ENCODE measurements at places on chromosomes 2 and 18.

DNA sequence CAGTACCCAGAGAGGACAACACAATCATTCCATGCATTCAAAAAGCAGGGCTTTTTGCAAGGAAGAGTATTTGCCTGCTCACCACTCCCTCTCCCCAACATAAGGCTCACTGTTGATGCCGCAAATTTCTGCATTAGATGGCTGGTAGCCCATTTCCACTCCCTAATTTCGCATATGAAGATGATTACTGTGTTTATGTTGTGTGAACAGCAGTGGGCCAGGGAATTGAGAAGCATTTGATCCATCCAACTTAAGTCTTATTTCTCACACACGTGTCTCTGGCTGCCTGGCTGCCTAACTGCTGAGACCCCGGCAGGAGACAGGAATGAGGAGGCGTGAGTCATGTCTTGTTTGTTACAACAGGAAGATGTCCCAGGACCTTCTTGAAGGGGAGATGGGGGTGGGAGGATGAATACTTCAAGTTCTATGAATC, 294.1 kb downstream of the ALK start:
- no peak for DNase-seq

DNA sequence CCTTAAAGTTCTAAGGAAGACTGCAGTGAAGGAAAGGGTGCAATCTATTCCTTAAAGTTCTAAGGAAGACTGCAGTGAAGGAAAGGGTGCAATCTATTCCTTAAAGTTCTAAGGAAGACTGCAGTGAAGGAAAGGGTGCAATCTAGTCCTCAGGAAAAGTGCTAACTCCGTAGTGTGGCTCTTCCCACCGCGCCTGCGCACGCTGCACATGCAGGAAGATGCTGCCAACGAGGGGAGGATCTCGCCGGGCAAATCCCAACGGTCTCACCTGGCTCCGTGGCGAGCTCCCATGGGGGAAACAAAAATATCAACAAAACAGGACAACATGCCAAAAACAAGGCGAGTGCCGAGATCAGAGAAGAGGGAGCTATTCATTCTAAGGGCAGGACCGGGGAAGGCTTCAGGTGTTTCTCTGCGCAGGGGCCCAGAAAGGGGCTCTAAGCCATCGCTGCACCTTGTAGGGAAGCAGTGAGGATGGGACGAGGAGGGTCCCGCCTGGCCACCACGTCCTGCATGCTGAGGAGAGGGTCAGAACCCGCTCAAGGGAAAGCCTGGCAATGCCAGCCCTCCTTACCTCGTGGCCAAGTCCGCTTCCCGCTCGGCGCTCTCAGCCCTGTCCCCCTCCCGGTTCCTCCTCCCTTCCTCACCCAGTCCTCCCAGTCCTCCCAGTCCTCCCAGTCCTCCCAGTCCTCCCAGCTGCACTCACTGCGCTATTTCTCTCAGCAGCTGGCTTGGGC, 24.5 kb downstream of the TIMM21 start:
- no peak for DNase-seq

DNA sequence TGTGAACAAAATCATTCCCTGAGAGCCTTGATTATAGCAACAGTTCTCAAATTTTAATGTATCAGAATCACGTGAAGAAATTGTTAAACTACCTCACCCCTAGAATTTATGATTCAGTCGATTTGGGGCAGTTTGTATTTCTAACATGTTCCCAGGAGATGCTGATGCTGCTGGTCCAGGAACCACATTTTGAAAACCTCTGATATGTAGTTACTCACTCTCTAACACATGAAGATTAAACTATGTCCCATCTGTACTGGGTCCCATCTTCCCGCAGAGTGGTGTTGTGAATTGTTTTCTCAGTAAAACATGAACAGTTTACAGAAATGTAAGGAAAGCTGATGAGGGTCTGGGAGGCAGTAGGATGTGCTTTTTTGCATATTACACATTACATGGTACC, 223.1 kb downstream of the CDH20 start:
- no peak for DNase-seq

DNA sequence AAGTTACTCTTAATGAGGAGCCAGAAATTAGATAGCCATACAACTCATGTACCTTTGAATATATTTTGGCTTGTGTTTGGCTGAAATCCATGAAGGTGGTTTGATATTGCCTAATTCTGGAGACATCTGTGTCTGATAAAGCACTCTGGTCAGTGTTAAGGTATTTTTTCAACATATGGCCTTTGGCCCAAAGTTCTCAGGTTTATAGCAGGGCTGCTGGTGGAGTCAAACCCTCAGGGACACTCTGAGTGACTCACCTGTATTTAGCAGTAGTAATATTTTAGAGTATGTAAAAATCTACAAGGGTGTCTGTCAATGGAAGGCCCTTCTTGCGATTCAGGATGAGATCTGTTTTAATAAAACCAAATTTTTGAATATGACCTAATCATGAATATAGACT, 666.5 kb downstream of the SLC4A3 start:
- DNase-seq, result no peak

- DNase-seq, result no peak
Measured at GRCh38 chr18:28108254-28108653, 68.7 kb downstream of the CDH2 start.

DNA sequence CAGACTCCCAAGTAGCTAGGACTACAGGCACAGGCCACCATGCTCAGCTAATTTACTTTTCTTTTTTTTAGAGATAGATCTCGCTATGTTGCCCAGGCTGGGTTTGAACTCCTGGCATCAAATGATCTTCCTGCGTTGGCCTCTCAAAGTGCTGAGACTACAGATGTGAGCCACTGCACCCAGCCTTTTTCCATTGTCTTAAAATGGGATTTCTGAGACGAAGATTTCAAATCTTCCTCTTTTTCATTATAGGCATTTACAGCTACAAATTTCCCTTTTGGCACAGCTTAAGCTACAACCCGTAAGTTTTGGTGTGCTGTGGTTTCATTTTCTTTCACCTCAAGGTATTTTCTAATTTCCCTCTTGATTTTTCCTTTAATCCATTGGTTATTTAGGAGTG, 8.6 kb downstream of the GNLY start:
- no peak for DNase-seq

DNA sequence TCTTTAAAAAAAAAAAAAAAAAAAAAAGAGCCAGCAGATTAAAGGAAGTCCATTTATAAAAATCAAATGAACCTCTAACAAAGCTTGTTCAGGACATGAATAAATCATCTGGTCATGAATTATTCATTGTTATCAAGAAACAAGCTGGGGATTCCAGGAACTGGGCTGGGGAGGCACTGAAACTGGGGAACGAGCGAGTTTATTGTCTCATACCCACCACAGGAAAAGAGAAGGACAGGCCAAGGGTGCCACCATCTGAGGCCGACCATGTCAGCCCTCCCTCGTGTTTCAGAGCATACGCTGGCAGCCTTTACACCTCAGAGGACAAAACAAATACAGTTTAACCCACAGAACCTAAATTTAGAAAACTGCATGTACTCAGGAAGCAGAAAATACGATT, 164.2 kb downstream of the VWC2L start:
- DNase-seq, result peak; percentile 39

- no peak for DNase-seq
Measured at GRCh38 chr2:120161190-120161589, 62.0 kb downstream of the TMEM185B start.

DNA sequence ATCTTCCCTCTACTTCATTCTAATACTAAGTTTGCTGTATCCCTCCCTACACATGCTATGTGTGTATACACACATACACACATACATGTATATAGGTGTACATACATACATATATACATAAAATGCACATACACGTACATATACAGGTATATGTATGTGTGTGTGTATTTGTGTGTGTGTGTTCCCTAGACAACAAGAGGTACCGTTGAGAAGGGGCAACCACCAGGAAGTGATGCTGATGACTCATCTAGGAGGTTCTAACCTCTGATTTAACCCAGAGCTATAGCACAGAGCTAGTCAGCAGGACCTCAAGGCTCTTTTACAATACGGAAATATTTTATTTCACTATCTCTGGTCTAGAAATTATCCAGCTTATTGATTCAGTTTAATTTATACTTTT, 139.2 kb downstream of the LAMA3 start:
- DNase-seq, result no peak

GRCh38 chr18:24021505-24021904, 7.0 kb downstream of the TTC39C start:
- no peak for DNase-seq

- DNase-seq, result no peak
Measured at GRCh38 chr2:241153616-241154015, 3.3 kb downstream of the PPP1R7 start.

DNA sequence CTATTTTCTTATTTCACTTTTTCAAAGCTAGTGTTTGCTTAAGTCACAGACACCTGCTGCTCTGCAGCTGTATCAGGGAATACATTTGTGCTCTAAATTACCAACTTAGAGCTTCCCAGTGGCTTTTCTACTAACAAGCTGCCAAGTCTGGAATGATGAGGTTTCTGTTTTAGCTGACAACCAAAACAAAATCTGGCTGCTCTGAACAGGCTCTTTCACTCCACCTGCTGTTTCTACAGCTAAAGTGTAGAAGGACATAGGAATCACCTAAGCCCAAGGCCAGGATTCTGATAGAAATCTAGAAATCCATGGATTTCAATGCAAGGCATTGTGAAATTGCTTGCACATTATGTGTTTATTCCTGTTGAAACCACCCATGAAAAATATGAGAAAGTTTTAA, 201.2 kb downstream of the SUCLG1 start:
- DNase-seq, result no peak

GRCh38 chr2:37575780-37576179, 95.7 kb downstream of the CDC42EP3 start:
- no peak for DNase-seq

GRCh38 chr2:129877795-129878775, 101.4 kb upstream of the RAB6C start:
- DNase-seq, result peak; percentile 74

- no peak for DNase-seq
Measured at GRCh38 chr2:111186121-111186715, 65.5 kb downstream of the BCL2L11 start.

- DNase-seq, result no peak
Measured at GRCh38 chr18:59893971-59894370, 5.8 kb upstream of the PMAIP1 start.

GRCh38 chr2:194223218-194223617, 1433.8 kb upstream of the SLC39A10 start:
- DNase-seq, result no peak

DNA sequence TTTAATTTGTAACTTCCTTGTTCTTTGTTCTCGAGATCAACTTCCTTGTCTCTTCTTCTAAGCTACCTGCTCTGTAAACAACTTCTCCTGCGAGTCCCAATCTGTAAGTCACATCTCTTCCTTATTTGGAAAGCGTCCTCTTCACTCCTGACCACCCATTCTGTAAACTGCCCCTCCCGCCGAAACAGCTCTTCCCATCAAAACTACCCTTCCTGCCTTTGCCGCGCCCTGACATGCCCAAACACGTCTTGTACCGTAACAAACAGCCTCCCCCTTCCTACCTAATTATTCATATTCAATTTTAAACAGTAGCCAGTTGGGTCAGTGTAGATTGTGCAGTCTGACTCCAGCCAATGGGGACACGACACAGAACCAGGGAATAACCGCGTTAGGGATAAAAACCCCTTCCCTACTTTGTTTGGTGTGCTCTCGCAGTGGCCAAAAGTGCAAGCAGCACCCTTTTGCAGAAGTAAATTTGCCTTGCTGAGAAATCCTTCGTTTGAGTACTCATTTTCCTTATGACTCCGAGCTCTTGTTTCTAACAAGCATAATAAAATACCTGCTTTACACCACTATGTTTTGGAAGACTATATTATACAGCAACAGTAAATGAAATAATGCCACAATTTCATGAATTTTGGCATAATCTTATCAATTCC, 39.8 kb downstream of the PIAS2 start:
- DNase-seq, result no peak

Data from right kidney (tissue), 9 donors.